ENCODE measurements at places on chromosomes 4 and X. TPM values are rescaled to one million over a fixed set of nuclear protein-coding genes. Genes with fewer than 3 reads are reported as not detected.
A peak's percentile ranks its signal among the peaks of the same experiment; 100 is the strongest.

Gene SYTL5
- 2.5 TPM for total RNA-seq

DNA sequence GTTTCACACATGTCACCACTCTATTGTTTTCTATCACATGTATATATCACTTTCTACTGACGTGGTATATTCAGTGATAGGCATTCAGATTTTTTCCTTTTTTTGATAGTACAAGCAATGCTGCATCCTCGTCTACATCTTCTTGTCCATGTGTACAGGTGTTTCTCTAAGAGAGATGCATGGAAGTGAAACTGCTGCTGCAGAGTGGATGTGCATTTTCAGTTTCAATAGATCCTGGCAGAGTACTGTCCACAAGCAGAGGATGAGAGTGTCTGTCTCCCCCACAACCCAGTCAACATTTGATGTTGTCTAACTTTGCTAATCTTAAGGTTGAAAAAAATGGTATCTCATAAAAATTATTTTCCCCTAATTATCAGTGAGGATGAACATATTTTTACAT, 194.0 kb upstream of the CASK start:
- no peak overlapping the region for H3K27ac ChIP-seq
- H3K4me3 ChIP-seq, result no peak overlapping the region
- no peaks in the 10 kb centered on the region for H3K36me3 ChIP-seq
- no peaks in the 10 kb centered on the region for H3K4me1 ChIP-seq

DNA sequence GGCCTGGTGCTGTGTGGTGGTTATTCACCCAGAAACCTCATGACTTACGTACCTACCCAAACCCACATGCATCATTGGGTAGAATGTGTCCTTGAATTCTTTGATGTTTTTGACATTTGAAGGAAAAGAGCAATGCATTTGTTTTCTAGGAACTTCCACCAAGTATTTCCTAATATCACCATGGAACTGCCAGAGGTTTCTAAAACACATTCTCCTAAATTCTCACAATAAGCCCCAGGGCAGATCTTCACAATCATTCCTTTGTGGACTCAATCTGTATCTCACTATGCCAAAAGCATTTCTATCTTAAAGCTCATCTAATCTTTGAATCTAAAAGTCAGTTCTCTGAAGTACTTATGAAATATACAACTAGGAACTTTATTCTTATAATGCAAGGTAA, 8.3 kb upstream of the ODAM start:
- H3K36me3 ChIP-seq, result no peaks in the 10 kb centered on the region
- H3K27me3 ChIP-seq, result peaks cover 30% of the 10 kb centered on the region
- no peak overlapping the region for H3K4me3 ChIP-seq
- H3K27ac ChIP-seq, result no peak overlapping the region
- no peaks in the 10 kb centered on the region for H3K4me1 ChIP-seq

Gene FAM53A
- 9.5 TPM for total RNA-seq

Gene MAP9
- 17.9 TPM for total RNA-seq

GRCh38 chr4:122548886-122549630, 71.8 kb downstream of the IL21 start:
- H3K27me3 ChIP-seq, result peaks cover 41% of the 10 kb centered on the region
- H3K27ac ChIP-seq, result no peak overlapping the region
- no peaks in the 10 kb centered on the region for H3K36me3 ChIP-seq
- DNase-seq, result no peak
- H3K4me1 ChIP-seq, result no peaks in the 10 kb centered on the region

- DNase-seq, result no peak
- H3K27me3 ChIP-seq, result no peaks in the 10 kb centered on the region
- no peak overlapping the region for H3K4me3 ChIP-seq
- H3K36me3 ChIP-seq, result peaks cover 59% of the 10 kb centered on the region
These were observed 9.0 kb downstream of the PCDH18 start for GRCh38 chr4:137523329-137523728.

DNA sequence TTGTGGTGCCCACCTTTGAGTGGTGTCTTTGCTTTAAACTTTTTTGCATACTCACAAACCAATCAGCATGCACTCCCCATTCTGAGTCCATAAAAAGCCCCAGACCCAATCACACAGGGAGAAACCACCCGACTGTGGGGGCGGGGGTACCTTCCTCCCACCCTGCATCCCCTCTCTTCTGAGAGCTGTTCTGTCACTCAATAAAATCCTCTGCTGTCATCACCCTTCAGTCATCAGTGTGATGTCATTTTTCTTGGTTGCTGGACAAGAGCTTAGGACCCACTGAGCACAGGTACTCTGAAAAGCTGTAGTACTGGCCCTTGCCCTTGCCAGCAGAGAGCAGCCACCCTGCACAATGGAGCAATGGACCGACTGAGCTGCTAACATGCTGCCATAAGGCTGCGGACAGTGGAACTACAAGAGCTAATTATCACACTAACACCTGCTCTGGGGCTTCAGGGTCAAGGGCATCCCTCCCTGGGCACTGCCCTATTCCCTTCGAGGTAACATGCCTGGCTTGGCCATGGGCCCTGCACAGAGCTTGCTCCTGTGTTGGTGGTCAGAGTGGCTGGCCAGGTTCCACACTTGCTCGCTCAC, 62.9 kb upstream of the PGRMC2 start:
- no peaks in the 10 kb centered on the region for H3K36me3 ChIP-seq
- no peaks in the 10 kb centered on the region for H3K27me3 ChIP-seq
- H3K4me1 ChIP-seq, result peaks cover 46% of the 10 kb centered on the region
- no peak overlapping the region for H3K4me3 ChIP-seq
- no peak for DNase-seq

- no peaks in the 10 kb centered on the region for H3K36me3 ChIP-seq
- no peaks in the 10 kb centered on the region for H3K27me3 ChIP-seq
- no peaks in the 10 kb centered on the region for H3K4me1 ChIP-seq
These were observed 150.9 kb downstream of the ENPP6 start for GRCh38 chr4:184066584-184067300.

GRCh38 chr4:48554606-48555005, 64.6 kb downstream of the ZAR1 start:
- no peak overlapping the region for H3K4me3 ChIP-seq
- no peak overlapping the region for H3K27ac ChIP-seq
- DNase-seq, result no peak

GRCh38 chrX:95057341-95057740, 1383.3 kb downstream of the FAM133A start:
- H3K27me3 ChIP-seq, result no peaks in the 10 kb centered on the region
- H3K4me3 ChIP-seq, result no peak overlapping the region
- DNase-seq, result no peak

- no peaks in the 10 kb centered on the region for H3K36me3 ChIP-seq
- H3K27ac ChIP-seq, result no peak overlapping the region
- H3K4me1 ChIP-seq, result no peaks in the 10 kb centered on the region
- no peak for DNase-seq
- no peak overlapping the region for H3K4me3 ChIP-seq
These were observed 15.5 kb downstream of the NKX3-2 start for GRCh38 chr4:13528821-13529127.

DNA sequence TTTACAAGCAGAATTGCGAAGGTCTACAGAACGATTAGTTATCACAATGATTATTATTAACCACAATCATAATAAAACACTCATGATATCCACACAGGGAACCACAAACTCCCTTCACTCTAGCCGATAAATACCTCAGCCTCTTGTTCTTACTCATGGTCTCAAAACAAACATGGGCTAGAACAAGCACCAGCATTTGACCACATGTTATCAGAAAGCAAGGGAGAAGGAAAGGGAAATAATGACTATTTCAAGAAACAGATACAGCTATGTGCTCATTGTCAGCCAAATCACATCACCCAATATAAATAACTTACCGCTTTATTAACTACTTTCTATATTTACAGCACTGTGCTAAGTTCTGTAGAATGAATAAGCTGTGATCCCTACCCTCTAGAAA, 663.2 kb upstream of the HTR2C start:
- H3K27me3 ChIP-seq, result no peaks in the 10 kb centered on the region
- no peaks in the 10 kb centered on the region for H3K4me1 ChIP-seq
- DNase-seq, result no peak
- H3K27ac ChIP-seq, result no peak overlapping the region
- H3K4me3 ChIP-seq, result no peak overlapping the region
- no peaks in the 10 kb centered on the region for H3K36me3 ChIP-seq

DNA sequence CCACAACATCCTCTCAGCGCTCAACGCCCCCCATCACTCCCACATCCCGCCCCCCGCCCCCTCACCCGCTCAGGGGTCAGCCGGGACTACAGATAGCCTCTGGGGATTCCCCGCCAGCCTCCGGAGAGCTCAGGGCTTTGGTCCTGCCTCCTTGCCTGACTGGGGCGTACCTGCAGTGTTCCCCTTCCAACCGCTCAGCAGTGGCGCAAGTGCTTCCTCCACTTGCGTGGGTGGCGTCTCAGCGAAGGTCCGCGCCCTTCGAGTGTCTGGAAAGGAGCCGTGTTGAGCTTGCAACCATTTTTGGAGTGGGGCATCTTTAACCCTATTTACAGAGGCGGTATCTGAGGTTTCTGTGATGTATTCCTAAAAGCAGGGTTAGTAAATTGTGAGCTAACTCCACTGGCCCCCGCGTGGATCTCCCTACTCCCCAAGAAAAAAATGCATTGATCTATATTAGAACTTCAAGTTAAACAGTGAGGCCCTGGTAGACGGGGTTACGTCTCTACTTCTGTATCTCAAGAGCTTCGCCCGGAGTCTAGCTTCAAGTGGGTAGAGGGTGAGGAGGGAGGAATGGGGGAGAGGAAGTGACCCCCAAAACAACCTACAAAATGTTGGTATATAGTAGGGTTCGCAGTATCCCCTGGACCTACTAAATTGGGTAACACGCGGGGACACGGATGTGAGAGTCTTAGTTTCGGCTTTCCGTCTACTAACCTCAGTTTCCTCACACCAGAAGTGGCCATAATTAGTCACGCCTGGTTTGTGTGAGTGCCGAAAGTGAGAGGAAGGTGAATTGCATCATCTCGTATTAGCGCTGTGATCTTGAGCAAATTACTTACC, 16.1 kb downstream of the NKX3-2 start:
- no peaks in the 10 kb centered on the region for H3K4me1 ChIP-seq

GRCh38 chr4:159979351-159979750, 876.5 kb downstream of the RAPGEF2 start:
- H3K4me3 ChIP-seq, result no peak overlapping the region
- H3K27me3 ChIP-seq, result peaks cover 3% of the 10 kb centered on the region
- no peaks in the 10 kb centered on the region for H3K4me1 ChIP-seq
- DNase-seq, result no peak
- no peaks in the 10 kb centered on the region for H3K36me3 ChIP-seq
- H3K27ac ChIP-seq, result no peak overlapping the region

- H3K27ac ChIP-seq, result no peak overlapping the region
- peaks cover 74% of the 10 kb centered on the region for H3K27me3 ChIP-seq
- no peak overlapping the region for H3K4me3 ChIP-seq
- no peaks in the 10 kb centered on the region for H3K36me3 ChIP-seq
- no peak for DNase-seq
- H3K4me1 ChIP-seq, result peaks cover 21% of the 10 kb centered on the region
These were observed 12.9 kb downstream of the MSX1 start for GRCh38 chr4:4872314-4872903.

GRCh38 chrX:77275392-77275791, 171.8 kb upstream of the FGF16 start:
- DNase-seq, result no peak
- H3K36me3 ChIP-seq, result no peaks in the 10 kb centered on the region
- no peak overlapping the region for H3K4me3 ChIP-seq
- H3K4me1 ChIP-seq, result no peaks in the 10 kb centered on the region
- H3K27ac ChIP-seq, result no peak overlapping the region

DNA sequence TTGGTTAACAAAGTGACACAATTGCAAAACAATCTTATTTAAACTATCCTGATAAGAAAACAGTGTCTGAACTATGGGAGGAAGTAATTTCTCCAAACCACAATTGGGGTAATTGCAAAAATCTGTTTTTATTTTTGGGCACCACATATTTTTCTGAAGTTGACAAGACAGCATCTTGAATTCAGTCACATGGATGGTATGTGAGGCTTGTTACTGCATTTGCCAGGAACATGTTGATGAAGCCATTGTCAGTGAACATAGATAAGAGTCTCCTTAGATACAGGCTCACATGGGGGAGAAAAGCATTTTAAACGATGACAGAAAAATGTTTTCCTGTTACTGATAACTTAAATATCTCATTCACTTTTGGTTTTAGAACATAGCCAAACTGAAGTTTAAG, 5.5 kb upstream of the USP53 start:
- no peaks in the 10 kb centered on the region for H3K36me3 ChIP-seq
- peaks cover 24% of the 10 kb centered on the region for H3K4me1 ChIP-seq
- H3K4me3 ChIP-seq, result no peak overlapping the region
- no peak overlapping the region for H3K27ac ChIP-seq

Gene RNF175
- total RNA-seq, result not detected

Gene STAP1
- total RNA-seq, result not detected

- H3K4me3 ChIP-seq, result peak overlapping the region; percentile 60
- H3K4me1 ChIP-seq, result peaks cover 16% of the 10 kb centered on the region
- DNase-seq, result no peak
- no peak overlapping the region for H3K27ac ChIP-seq
- peaks cover 69% of the 10 kb centered on the region for H3K27me3 ChIP-seq
These were observed 618 bp downstream of the BEND4 start for GRCh38 chr4:42151568-42152506.

GRCh38 chrX:81201071-81201470, 642 bp downstream of the HMGN5 start:
- H3K36me3 ChIP-seq, result peaks cover 3% of the 10 kb centered on the region
- peak overlapping the region; percentile 96 for H3K27ac ChIP-seq
- no peaks in the 10 kb centered on the region for H3K27me3 ChIP-seq
- H3K4me3 ChIP-seq, result peak overlapping the region; percentile 96
- no peak for DNase-seq

All from osteocyte (in vitro differentiated cells).